ENCODE measurements at places on chromosomes 1 and 21. TPM values are rescaled to one million over a fixed set of nuclear protein-coding genes. Genes with fewer than 3 reads are reported as not detected.

- DNase-seq: no peak
Observed at GRCh38 chr21:42423685-42424084, 20.0 kb downstream of the UBASH3A start.

OR2M3 gene
- not detected for total RNA-seq

DNA sequence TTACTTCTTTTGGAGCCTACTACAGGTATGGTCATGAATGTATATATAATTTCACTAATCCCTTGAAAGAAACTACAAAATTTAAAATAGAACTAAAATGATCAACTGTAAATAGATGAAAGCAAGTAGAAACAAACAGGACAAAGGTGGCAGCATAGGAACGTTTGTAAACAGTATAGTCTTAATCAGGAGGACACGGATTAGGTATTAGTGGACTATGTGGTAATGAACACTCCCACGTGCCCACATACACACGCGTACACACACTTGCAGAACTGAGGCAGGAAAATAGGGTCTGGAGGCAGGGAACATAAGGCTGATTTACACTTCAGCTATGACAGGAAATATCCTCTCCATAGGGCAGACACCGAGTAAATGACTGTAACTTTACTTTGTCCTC, 1397.8 kb downstream of the NCAM2 start:
- DNase-seq: no peak

GRCh38 chr1:22140694-22141093, 2.2 kb downstream of the WNT4 start:
- peak; percentile 55 for DNase-seq

- no peak for DNase-seq
Observed at GRCh38 chr21:17987382-17988101, 168.4 kb upstream of the C21orf91 start.

DNA sequence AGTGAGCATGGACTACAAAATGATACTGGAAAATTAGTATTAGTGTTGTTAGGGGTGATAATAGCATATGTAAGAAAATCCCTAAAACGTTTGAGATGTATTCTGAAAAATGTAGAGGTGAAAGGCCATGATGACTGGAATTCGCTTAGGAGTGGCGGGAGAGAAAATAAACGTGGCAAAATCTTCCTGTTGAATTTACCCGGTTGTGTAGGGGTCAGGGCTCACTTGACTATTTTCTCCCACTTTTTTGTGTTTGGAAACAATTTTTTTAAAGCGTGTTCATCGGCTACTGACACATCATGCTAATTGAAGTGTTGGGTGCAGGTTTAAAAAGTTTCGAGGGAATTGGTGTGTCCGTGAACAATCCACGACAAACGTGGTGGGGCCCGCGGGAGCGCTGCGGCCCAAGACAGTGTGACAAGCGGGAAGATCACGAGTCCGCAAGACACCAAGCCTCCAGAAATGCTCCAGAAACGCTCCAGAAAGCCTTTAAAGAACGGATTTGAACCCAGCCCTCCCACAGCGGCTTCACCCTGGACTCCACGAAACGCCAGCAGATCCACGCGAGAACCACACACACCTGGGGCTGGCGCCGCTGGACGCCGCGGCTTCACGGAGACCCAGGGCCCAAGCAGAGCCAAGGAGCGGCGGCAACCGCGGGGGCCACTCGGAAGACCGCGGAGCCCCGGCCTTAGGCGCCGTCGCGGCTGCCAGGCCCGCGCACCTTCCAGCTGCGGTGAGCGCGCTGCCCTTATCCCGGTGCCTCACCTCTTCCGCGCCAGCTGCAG, 573 bp downstream of the PSMG1 start:
- peak; percentile 70 for DNase-seq

DNA sequence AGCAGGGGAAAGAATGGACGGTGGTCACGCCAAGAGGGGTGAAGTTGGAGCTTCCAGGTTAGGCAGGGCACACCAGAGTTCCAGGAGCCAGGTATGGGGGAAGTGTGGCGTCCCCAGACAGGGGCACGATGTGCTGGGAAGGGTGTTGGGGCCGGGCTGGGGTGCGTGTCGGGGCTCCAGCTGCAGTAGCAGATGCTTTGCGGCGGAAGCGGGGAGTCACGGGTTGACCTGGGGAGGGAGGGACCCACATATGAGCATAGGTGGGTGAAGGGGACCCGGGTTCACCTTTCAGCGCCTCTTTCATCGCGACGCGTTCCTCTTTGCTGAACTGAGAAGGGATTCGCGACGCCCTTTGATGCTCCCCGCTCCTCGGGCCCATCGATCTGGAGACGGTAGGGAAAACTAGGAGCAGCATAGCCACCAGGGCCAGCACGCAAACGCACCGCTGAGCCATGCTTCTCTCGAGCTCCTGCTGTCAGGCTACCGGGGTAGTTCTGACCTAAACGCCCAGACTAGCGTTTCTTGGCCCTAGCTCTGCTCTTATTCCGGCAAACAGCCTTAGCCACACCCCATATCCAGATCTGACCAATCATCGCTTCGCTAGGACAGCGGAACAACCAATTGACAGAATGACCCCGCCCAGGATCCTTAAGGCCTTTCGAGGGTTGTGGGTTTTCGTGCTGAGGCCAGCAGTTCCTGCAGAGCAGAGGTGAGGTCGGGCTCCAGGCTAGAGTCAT, at the start of gene PM20D1:
Gene PM20D1, minus strand, starts transcription at position 514 of the 737 bp plus-strand sequence. Its CDS starts 60 bp downstream, at position 454.
- DNase-seq: peak; percentile 78

DNA sequence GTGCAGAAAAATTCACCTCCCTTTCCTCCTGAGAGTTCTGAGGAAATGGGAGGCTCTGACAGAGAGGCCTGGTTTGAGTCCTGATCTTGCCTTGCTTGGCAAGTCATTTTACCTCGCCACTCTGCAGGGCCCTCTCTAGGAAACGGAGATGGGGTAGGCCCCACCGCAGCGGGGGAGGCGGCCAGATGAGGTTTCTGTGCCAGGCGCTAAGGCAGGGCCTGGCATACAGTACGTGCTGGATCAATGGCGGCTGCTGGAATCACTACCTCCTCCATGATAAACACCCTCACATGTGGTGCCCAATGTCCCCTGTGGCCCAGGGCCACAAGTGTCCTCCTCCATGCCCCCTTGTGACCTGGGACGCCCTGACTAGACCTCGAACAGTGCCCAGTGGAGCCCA, 499 bp upstream of the PLEKHG5 start:
- no peak for DNase-seq

- no peak for DNase-seq
Observed at GRCh38 chr1:29501227-29501976, 265.1 kb downstream of the PTPRU start.

ADORA1 gene
- 2.3 TPM for total RNA-seq

RXFP4 gene
- total RNA-seq: not detected

DNA sequence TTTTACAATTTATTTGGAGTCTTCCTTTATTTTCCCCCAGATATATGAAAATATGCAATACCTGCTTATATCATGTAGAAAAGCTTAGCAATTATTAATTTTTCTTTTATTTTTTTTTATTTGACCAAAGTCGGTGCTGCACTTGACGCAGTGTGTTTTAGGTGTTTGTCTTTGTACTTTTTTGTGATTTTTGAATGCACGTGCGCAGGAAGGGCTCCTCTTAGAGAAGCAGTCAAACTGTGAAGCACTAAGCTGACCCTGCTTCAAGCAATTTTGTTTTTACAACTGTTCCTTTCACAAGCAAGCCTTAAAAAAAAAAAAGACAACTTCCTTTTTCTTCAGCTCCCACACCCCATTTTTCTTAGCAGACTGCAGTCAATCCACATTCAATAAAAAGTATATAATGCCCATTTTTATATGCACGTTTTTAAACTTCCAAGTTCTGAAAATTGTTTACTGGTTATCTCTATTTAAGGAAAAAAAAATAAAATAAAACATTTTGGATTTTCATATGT, 267.4 kb downstream of the TM2D1 start:
- DNase-seq: no peak

DNA sequence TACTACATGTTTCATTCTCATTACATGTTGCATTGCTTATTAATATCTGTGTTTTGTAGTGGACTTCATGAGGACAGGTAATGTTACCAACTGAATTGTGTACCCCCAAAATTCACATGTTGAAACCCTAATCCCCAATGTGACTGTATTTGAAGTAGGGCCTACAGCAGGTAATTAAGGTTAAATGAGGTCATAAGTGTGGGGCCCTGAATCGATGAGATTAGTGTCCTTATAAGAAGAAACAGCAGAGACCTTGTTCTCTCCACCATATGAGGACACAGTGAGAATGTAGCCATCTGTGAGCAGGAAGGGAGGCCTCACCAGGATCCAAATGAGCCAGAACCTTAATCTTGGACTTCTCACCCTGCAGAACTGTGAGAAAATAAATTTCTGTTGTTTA, 15.0 kb upstream of the IFNAR1 start:
- no peak for DNase-seq

ZNF648 gene
- 0.09 TPM for total RNA-seq

DNA sequence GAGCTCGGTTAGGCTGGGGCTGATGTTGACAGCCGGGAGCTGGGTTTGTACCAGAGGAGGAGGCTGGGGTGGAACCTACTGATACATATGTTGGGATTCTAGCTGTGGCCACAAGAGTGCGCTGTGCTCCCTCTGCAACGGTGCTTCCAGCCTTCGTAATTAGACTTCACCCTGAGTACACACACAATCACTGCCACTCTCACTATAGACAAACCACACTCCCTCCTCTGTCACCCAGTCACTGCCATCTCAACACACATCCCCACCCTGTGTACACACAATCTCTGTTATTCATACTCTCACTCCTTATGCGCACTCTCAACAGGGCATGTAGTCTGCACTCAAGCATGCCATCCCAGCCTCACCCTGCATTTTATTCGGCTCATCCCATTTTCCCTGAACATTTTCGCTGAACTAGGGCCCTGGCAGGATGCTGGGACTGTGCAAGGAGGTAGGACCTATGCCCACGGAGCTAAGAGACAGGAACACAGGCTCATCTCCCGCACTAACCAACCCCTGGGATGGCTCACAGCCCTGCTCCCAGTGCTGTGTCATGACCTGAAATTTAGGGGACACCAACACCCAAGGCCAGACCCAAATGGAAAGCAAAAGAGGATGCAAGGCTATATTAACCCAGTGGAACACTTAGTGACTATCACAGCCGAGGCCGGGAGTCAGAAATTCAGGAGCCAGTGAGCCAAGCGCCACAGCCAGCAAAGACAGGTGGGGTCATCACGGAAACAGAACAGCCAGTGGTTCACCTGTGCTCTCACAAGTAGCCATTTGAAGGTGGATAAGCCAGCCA, 5.7 kb downstream of the GJB3 start:
- DNase-seq: peak; percentile 53

DNA sequence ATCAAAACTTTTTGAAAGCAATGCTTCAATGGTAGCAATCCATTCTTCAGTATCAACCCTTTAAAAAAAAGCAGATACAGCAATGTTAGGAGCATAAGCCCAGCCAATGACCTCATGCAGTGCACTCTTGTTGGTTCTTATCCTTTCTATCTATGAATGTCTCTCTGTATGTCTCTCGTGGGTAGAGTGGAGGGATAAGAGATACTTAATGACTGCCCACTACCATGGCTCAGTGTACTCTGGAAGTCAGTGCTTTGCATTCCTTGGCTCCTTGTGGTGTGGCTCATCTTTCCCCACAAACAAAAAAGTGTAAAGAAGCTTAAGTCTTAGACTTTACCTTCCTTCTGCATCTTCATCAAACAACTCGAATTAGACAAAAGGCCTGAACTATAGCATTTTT, 50.3 kb downstream of the PCSK9 start:
- no peak for DNase-seq

GRCh38 chr1:121587777-121588176, 403.0 kb downstream of the SRGAP2C start:
- DNase-seq: no peak

Measured in lung (tissue), 17 donors.